ENCODE measurements at places on chromosomes 5 and 9. TPM values are rescaled to one million over a fixed set of nuclear protein-coding genes. Genes with fewer than 3 reads are reported as not detected.

OGN gene
- total RNA-seq, result not detected

ZNF454 gene
- 12.8 TPM for total RNA-seq

DNA sequence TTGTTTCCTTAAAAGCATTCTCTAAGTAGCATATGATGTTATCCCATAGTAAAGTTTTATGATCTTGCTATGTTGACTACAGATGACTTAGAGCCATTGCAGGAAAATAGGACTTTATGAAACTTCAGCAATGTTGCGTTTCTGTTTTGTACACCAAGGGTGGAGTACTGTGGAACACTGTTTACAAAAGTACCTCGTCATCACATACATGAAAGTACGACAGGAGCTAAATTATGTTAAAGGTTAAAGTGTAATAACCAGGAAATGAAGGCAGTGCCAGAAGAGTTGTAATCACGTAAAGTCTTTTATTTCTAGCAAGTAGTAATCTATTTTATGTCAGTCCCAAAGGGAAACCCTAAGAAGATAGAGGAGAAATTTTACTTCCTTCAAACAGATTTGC lies 50.9 kb downstream of the C9orf85 start:
- no peak for DNase-seq

- no peak for DNase-seq
These were observed 181.0 kb downstream of the BNC2 start for GRCh38 chr9:16689351-16689938.

CCL27 gene
- total RNA-seq, result not detected

DNA sequence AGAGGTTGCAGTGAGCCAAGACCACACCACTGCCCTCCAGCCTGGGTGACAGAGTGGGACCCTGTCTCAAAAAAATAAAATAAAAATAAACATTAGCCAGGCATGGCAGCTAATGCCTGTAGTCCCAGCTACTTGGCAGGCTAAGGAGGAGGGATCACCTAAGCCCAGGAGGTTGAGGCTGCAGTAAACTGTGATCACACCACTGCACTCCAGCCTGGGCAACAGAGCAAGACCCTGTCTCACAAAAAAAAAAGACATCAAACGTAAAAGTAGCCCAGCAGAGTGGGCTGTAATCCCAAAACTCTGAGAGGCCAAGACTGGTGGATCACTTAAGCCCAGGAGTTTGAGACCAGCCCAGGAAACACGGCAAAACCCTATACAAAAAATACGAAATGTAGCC lies 19.0 kb downstream of the UIMC1 start:
- DNase-seq, result no peak

DNA sequence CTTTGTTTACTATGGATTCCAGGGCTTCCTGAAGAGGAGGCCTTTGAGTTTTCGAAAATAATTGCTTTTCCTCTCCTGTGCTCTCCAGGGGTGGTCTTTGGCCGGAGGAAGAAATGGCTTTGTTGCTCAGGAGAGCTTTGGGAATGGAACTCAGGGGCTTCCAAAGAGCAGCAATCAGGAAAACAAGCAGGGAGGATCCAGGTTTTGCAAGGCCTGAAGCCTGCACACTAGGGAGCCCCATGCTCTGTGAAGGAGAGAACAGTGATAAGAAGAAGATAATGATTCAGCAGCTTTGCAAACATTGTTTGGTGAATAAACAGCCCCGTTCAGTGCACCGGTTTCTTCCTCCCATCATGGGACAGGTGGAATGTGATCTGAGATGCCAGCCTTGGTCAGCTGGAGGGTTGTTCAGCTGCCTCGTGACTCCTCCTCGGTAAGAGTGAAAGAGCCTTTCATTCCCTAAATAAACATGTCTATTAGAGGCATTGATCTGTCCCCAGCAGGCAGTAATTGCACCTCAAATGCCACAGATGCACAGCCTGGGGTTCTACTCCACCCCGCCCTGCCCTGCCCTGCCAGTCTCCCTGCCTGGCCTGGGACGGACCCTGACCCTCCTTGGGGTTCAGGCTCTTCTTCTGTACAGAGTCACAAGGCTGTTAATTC lies 11.5 kb upstream of the ALDH1B1 start:
- peak; percentile 51 for DNase-seq

GRCh38 chr5:65903581-65903980 lies 22.8 kb upstream of the ERBIN start:
- no peak for DNase-seq

DNA sequence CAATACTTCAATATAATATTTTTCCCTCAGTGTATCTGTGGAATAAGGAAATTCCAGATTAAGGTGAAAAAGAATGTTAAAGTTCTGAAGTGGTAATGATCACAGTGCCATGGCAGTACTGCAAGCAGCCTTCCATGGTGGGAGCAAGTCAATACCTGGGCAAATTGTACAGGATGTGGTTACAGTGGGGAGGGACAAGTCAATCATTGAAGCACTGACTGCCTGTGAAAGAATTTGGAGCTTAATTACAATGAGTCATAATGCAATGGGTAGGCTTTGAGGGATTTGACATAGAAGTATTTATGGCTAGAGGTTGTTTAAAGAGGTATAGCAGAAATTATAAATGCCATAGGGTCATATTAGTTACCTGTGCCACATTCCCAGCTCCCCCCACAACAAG lies 786.5 kb upstream of the ACO1 start:
- DNase-seq, result no peak
